CD4-positive, alpha-beta T cell treated with Interleukin-4 for 4 hours (primary cell): ENCODE measurements at places on chromosomes 2 and 18.

DNA sequence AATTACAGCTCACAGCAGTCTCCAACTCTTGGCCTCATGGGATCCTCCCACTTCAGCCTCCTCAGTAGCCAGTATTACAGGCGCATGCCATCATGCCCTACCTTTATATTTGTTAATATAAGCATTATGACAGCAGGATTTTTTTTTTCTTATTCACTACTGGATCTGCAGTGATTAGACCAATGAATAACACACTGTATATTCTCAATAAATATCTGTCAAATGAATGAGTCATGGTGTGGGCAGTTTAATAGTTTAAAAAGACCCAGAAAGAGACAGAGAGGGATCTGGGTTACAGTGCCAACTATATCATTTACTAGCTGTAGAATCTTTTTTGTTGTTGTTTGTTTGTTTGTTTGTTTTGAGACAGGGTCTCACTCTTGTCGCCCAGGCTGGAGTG, 62.4 kb upstream of the LTBP1 start:
- no peak for DNase-seq

- no peak for DNase-seq
These were observed 490.6 kb upstream of the LINC00305 start for GRCh38 chr18:64639536-64639935.

- no peak for DNase-seq
These were observed 39.6 kb upstream of the SCN1A start for GRCh38 chr2:166167449-166167848.

DNA sequence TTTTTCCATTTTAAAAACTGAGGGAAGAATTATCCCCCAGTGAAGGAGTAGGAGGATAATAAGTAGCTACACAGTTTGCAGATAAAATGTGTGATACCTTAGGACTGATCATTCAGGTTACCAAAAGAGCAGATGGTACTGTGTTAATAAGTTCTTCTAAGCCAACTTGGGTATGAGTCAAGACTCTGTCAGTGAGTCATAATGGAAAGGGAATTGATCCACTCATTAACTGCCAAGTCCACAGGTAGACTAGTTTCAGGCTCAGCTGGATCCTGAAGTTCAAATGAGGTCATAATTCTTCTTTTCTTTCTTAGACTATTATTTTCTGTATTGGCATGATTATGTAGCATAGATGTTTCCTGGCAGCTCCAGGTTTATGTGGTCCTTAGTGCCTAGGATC, 142.4 kb upstream of the ALPP start:
- no peak for DNase-seq

GRCh38 chr2:3585261-3586109, 9.4 kb upstream of the COLEC11 start:
- DNase-seq: no peak

- no peak for DNase-seq
These were observed 59.1 kb downstream of the TSHZ1 start for GRCh38 chr18:75269696-75270095.

DNA sequence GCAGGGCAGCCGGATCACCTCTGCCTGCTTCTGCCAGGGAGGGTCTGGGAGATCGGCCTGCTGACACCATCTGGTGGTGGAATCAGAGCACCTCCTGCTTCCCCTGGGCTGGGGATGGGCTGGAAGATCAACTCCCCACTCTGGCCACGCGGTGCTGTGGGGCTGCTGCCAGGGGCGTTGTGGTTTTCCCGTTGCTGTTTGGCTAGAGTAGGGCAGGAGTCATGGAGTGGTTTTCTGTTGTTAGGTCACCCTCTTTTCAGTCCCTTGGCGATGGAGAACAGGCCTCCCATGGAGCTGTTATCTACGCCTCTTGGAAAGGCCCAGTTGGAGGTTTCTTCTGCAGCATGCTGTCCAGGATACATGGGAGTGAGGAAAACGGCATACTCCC, 15.2 kb downstream of the BCL2L11 start:
- no peak for DNase-seq

- no peak for DNase-seq
These were observed 856.3 kb downstream of the TMEM182 start for GRCh38 chr2:103618112-103618511.

- no peak for DNase-seq
These were observed 799.6 kb upstream of the ID2 start for GRCh38 chr2:7882296-7882695.

GRCh38 chr2:29527947-29528346, 393.4 kb downstream of the ALK start:
- DNase-seq: no peak

DNA sequence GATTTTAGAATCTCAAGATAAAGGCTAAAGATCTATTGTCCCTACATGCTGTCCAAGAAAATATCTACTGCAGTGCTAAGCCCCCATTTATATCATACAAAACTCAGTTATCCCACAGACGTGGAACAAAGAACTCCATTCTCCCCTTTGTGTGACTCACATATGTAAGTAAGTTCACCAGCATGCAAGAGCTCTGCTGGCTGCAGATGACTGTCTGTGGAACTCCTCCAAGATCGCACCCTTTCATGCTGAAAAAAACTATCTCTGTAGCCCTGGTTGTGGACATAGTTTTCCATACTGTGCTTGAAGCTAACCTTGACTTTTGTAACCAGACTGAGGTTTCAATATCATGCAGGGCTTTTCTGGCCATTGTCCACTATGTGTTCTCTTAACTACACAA, 207.1 kb downstream of the ZNF521 start:
- DNase-seq: no peak

DNA sequence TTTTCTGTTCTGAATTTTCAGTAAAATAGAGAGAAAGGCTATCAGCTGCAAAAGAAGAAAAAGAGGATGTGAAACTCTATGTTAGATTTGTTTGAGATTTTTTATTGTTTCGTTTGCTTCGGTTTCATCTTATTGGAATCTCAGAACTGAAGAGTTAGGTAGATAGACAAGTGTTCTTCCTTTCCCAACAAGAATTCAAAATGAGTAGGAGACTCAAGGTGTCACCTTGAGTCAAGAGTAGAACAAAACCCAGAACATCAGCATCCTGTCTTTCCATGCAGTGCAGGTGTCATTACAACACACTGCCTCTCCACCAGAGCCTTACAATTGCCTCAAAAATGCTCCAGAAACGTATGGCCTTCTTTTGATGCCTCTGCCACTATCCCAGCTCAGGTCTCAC, 21.1 kb downstream of the NBAS start:
- no peak for DNase-seq

DNA sequence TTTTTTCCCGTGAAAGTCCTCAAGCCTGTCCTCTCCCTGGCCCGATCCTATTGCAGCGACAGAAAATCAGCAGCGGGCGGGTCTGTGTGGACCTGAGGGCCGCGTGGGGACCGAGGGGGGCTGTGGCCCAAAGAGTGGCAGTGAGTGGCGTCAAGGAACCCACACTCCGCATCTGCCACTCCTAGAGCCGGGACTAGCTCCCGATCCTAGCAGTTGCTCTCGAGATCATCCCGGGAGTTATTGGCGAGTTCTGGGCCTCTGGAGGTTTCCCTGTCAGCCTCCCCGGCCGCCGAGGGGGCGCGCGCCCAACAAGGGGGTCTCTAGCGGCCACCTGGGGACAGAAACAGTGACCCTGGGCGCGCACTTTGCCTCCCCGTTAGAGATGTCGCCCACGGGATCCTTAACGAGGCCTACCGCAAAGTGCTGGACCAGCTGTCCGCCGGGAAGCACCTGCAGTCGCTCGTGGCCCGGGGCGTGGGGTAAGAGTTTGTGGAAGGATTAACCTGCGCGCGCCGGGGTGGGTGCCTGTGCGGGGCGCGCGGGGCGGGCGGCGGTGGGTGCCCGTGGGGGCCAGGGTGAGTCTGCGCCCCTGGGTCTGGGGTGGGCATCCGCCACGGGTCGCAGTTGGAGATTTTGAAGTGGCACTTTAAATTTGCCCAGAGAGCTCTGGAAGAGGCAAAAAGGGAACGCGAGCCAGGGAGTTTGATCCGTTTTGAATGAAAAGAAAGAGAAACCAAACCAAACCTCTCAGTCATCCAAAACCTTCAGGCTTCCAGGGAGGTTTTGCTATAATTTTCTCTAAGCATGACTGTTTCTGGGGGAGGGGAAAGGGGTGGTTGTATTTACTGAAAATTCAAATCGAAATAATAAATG, 3.5 kb downstream of the ADCYAP1 start:
- DNase-seq: no peak

- no peak for DNase-seq
These were observed 1269.4 kb upstream of the CHAC2 start for GRCh38 chr2:52498077-52498750.

DNA sequence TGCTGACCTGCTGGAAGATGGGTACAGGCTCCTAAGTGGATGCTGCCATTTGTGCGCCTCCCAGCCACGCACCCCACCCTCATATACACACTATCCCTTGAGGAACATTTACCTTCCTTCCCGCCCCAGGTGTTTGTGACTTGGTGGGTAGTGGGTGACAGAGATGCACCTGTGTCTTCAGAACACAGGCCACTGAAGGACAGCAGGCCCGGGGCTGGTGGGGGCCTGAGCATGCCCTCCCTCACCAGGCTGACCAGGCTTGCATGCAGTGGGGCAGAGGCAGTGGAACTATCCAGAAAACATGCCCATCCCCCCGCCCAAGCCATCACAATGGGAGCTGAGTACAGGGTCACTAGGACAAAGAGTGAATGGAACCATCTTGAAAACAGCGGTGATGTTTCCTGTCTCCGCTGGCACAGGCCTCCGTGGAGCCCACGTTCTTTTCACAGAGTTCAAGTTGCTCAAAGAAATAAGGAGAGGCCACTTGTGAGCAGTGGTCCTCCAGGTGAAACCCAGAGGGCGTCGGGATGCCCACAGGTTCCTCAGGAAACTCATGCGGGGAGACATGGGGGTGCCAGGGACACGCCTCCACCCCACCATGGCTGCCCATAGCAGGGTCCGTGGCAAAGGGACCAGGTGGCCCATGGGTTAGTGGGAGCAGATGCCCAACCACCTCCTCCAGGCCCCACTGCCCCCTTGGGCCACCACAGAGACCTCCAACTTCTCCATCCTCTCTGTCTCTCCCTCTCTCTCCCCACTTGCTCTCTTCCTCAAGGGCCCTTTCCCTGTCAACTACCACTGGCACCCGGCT, 90.9 kb downstream of the MALT1 start:
- DNase-seq: no peak

- DNase-seq: no peak
These were observed 1633.7 kb upstream of the CELF4 start for GRCh38 chr18:39199231-39199855.

GRCh38 chr18:79515331-79515730, 119.6 kb downstream of the NFATC1 start:
- no peak for DNase-seq

DNA sequence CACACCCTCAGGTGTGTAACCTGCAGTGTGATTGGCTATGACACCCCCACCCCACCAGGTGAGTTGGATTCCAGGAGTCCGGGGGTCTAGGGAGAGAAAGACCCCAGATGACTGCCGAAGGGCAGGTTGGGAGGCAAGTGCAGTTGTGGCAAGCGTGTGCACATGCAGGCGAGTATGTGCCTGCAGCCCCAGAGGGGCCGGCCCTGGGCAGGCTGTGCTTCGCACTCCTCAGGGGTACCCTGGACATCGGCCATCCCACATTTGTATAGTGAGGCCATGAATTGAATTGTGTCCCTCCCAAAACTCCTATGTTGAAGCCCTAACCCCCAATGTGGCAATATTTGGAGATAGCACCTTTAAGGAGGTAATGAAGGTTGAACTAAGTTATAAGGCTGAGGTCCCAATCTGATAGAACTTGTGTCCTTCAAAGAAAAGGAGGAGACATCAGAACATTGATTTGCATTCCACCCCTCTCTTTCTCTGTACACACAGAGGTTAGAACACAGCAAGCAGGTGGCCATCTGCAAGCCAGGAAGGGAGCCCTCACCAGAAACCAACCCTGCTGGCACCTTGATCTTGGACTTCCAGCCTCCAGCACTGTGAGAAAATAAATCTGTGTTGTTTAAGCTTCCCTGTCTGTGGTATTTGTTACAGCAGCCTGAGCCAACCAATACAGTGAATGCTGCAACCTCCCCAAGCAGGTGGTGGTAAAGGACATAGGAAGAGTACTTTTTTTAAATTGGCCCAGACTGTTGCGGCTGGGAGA, 241.8 kb downstream of the TFCP2L1 start:
- DNase-seq: no peak

DNA sequence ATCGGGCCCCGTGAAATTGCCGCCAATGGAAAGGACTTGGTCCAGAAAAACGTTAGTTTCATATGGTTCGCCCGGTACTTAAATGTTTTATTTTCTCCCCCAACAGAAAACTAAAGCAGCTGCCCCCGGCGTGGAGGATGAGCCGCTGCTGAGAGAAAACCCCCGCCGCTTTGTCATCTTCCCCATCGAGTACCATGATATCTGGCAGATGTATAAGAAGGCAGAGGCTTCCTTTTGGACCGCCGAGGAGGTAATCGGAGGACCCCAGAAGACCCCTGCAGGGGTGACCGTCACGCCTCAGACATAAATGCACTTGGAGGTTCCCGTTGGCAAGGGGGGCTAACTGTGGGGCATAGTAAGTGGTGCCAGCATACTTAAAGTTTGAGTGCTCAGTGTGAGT, 742 bp downstream of the RRM2 start:
- DNase-seq: no peak

DNA sequence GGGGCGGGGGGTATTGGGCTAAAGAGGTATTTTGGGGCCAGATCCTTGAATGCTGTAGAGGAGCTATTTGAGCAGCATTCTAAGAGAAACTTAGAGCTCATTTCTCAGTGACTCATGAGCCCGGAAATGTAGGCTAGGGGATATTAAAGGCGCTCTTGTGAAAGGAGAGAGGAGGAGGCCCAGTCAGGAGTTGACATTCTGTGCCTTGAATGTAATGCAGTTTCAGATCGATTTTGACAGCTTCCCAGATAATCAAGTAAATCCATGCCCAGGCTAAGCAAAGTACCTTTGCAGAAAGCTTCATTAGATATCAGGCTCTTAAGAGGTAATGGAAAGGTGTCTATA, 1.5 kb downstream of the CAB39 start:
- DNase-seq: peak; percentile 72

DNA sequence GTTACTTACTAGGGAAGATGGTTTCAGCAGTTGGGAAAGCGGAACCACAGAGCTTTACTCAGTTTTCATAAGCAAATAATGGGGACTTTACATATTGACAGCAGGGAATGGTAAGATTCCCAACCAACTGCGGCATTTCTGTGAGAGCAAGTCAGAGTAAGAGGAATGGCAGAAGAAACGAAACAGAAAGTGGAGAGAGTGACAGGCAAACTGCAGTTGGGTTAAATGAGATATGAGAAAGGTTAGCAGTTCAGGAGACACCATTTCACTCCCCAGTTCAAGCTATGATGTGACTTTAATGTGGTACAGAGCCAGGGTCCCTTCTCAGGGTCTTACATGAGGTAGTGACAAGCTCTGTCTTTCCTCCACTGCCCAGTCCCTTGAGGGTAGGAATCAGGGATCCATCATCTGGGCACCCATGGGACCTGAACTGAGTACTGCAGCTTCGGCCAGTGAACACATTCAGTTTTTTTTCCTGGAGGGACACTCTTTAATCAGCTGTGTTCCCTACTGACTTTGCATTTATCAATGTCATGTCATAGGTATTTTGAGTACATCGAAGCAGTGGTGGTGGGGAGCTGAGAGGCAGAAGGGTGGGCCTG, 33.0 kb upstream of the GREB1 start:
- no peak for DNase-seq

- no peak for DNase-seq
These were observed 304.4 kb upstream of the SALL3 start for GRCh38 chr18:78675231-78675630.
